ENCODE measurements at places on chromosomes 11 and 22. TPM values are rescaled to one million over a fixed set of nuclear protein-coding genes. Genes with fewer than 3 reads are reported as not detected.
A peak's percentile ranks its signal among the peaks of the same experiment; 100 is the strongest.

The SLC22A25 gene
- not detected for total RNA-seq

The DERL3 gene
- total RNA-seq: 5.8 TPM

The ANO5 gene
- total RNA-seq: 4.8 TPM

The CHRM1 gene
- 6.8 TPM for total RNA-seq

The MRTFA gene
- total RNA-seq: 54.2 TPM

The OR52A1 gene
- not detected for total RNA-seq

The DBX1 gene
- not detected for total RNA-seq

The OR4C15 gene
- total RNA-seq: not detected

The KCNK7 gene
- total RNA-seq: 1.7 TPM

The IRAG1 gene
- total RNA-seq: 12.9 TPM

The SORL1 gene
- total RNA-seq: 74.0 TPM

The GSTT2 gene
- 3.0 TPM for total RNA-seq

The LYVE1 gene
- total RNA-seq: 95.2 TPM

The MUC5B gene
- 57.5 TPM for total RNA-seq

The C11orf65 gene
- total RNA-seq: 1.3 TPM

GRCh38 chr11:67054836-67055523 is 1.7 kb upstream of the RHOD start:
- peak; percentile 78 for DNase-seq

DNA sequence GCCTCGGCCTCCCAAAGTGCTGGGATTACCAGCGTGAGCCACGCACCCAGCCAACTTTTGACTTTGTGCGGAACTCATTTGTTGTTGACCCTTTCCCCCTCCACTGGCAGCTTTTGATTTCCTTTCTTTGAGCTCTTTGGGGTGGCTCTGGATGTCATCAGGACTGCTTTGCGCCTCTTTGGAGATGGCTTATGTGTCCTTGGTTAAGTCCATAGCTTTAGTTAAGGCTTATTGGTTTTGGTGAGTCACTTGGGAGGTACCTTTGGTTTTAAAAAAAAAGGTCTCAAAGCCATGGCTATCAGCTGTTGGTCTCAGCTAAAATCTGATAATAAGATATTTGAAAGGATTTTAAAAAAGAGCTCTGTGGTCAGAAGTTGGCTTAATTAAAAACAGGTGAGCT is 5.1 kb upstream of the ARSA start:
- no peak for DNase-seq

GRCh38 chr11:8683115-8683807 is 669 bp downstream of the RPL27A start:
- DNase-seq: peak; percentile 66

DNA sequence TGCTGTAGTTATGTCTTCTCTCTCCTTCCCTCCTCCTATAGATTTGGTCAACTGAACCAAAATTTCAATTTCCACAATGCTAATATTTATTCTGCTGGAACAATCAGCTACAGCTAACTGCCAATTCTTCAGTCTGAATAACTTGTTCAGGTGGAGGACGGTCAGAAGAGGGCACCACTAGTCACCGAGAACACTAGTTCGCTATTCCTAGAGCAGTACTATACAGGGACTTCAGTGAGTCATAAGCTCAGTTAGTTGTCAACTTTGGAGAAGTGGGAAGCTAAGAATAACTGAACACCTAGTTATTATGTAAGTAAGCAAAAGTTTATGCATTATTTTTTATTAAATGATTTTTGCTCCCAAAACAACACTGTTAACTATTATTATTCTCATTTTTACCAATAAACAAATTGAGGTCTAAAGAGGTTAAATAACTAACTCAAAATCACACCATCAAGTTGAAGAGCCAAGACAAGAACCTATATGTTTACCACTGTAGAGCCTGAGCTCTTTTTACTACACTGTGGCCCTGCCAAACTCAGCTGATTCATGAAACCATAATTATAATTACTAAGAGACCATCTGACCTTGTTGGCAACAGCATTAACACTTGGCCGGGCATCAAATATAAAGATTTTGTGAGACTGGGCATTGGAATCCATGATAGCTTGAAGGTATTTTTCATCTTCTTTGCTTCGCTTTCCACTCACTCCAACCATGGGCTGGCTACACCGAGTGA is 59.0 kb downstream of the CEP57 start:
- peak; percentile 29 for DNase-seq

GRCh38 chr22:48699511-48699910 is 1128.2 kb downstream of the BRD1 start:
- no peak for DNase-seq

DNA sequence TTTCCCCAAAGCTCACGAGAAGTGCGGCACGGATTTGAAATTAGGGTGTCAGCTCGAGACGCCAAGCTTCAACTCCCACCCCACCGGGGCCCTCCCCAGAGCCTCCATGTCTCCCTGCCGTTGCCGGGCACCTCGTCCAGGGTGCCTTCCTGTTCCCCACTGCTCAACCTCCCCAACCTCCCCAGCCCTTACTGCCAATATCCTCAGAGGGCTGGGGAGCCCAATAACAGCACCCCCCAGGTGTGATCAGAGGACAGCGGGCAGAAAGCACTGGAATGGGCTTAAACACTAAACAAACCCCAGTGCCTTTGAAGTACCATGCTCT is 1336.4 kb downstream of the TBC1D22A start:
- no peak for DNase-seq

- DNase-seq: no peak
These were observed 1.9 kb downstream of the CLDN5 start for GRCh38 chr22:19522190-19522880.

DNA sequence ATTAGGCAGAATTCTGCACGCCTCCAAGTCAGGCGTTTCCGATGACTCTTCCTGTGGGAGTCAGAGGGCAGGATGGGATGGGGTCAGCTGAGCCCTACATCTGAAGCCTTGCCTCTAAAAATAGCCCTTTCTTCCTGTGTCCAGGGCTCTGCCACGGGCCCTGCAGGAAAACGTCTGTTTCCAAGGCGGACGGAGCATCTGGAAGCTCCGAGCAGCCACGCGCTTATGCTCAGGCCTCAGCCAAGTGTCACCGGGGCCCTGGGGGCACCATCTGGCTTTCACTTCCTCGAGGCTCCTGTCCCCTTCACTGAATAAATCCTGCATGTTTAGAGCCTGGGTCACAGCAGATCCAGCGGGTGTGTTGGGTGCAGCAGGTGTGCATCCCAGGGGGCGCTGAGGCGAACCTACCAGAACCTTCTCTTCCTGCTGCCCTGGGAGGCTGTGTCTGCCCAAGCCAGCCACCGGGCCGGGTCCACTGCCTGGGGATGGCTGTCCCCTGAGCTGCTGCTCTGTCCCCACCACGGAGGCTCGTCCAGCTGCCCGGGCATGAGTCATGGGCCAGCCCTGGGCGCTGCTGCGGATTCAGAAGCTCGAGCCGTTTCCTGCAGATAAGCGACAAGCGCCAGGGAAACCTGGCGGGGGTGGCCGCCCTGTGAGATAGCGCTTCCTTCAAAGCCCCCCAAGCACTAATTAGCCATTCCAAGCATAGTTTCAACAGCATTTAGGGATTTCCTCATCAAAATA is 32.0 kb upstream of the LINC01488 start:
- DNase-seq: peak; percentile 78

DNA sequence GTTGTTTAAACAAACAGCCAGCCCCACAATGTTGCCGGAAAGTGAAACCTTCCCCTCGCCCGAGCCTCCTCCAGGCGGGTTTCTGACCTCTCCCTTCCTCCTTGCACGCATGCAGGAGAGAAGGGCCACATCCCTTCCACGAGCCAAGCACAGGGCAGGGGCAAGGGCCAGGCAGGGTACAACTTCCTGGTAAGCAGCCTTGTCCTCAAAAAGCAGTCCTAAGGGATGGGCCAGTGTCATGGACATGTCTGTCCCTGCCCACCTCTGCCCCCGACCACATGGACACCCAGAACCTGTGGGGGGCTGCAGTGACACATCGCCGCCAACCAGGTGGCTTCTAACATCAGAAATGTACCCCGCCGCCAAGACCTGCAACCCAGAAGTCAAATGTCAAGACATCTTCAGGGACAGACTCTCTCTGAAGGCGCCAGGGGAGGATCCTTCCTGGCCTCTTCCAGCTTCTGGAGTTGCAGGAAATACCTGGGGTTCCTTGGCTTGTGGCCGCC is 145.3 kb downstream of the CRYBB2 start:
- peak; percentile 50 for DNase-seq

- DNase-seq: no peak
These were observed 19.9 kb upstream of the CTSC start for GRCh38 chr11:88357323-88358039.

DNA sequence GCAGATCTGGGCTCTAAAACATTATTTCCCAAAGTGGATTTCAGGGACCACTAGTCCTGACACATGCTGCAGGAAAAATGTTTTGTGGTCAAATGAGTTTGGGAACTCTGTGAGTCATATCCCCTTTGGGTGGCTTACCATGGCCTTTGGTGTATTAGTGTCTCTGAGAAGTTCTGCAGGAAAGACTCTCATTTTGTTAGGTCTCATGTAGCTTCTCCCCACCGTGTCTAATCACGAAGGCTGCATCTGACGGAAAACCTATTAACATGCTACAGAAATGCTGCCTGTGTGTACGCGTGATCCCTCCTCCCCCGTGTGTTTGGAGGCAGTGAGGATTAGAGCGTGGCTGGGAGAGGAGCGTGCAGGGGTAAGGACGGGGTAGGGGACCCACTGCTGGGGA is 191.7 kb downstream of the ST3GAL4 start:
- no peak for DNase-seq

DNA sequence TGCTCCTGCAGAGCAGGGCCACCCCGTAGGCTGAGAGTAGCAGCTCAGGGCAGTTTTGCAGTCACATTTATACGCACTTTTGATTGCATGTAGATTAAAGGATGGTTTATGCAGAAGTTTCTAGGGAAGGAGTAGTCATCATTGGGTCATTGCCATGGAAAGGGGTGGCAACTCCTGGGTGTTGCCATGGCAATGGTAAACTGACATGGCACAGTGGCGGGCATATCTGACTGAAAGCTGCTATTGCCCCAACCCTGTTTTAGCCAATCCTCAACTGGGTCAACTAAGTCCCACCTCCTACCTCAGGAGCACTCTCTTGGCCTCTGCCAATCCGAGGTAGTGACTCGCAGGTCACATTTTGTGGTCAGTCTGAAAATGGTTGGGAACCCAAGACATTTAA is 2.4 kb upstream of the ARSA start:
- DNase-seq: no peak

DNA sequence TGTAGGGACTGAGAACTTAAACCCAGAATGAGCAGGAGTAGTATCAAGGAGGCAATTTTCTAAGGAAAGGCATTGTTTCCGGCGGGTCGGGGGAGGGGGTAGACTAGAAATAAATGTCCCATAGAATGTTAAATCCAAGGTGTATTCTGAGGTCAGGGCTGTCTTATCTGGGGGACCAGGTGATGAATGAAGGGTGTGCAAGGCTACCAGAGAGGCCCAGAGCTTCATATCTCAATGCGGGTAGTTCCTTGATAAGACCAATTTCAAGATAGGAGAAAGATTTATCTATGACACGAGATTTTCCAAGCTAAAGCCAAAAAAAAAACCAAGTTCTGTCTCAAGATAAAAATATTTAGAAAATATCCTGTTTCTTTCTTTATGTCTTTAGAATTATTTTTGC is 8.3 kb upstream of the RCE1 start:
- no peak for DNase-seq

DNA sequence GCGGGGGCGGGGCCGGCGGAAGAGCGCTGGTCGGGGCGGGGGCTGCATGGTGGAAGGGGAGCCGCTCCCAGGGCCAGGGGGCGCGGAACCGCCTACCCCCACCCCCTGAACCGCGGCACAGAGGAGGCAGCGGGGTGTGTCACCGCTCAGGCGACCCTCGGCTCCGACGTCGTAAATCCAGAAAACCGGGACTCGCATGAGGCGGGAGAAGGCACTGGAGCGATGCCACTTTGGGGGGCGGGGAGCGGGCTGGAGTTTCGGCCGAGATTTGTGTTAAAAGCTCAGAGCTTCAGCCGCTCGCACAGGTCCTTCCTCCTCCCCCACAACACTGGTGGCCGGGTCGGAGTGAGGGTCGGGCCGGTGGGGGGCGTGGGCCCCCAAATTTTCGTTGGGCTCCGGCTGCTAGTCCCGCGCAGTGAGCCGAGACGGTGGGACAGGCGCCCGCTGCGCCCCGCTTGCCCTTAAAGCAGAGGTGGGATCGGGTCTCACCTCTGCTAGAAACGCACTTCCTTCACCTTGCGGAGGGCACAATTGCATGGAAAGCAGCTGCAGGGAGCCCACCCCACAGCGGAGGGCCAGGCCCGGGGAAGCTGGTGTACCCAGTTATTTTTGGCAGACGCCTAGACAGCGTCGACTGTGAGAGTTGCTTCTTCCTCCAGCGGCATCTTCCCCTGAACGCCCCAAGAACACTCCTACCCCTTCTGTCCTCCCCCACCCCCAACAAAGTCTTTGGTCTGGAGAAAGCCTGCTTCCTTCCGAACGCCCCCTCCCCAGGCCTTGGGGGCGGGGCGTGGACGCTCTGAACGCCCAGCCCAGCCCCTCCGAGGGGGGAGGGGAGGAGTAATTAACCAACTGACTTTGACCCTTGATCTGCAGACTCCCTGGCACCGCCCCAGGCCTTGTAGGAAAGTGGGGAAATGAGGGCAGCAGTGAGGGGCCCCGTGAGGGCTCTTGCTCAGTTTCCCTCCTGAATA is 1.1 kb downstream of the OVOL1 start:
- DNase-seq: no peak

- no peak for DNase-seq
These were observed 94.9 kb downstream of the LARGE2 start for GRCh38 chr11:46017341-46017740.

GRCh38 chr11:122661182-122661945 is 5.8 kb downstream of the UBASH3B start:
- no peak for DNase-seq

GRCh38 chr11:17790453-17790852 is 55.9 kb downstream of the KCNC1 start:
- DNase-seq: no peak

DNA sequence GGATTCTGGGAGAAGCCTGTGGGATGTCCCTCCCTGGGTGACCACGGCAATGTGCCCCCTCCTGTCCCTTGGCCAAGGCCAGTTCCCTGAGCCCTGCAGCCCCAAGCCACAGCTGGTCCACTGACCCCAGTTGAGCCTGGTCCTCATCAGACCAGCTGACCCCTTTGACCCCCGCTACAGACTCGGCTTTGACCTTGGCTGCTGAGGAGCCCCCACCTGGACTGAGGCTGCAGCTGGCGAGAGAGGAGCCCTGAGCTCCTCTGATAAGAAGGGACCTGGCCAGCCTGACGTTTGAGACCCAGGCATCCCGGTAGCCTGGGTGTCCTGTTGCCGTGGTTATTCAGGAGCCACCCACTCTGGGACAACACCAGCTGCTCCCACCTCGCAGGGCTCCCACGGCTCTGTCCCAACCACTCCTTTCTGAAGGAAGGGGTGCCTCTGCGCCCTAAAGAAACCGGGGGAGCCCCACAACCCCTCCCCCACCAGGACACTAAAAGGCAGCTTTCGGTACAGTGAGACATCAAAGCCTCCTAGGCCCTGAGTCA is 3.0 kb downstream of the ASCL2 start:
- no peak for DNase-seq

GRCh38 chr11:109071262-109071661 is 350.7 kb upstream of the C11orf87 start:
- DNase-seq: no peak

DNA sequence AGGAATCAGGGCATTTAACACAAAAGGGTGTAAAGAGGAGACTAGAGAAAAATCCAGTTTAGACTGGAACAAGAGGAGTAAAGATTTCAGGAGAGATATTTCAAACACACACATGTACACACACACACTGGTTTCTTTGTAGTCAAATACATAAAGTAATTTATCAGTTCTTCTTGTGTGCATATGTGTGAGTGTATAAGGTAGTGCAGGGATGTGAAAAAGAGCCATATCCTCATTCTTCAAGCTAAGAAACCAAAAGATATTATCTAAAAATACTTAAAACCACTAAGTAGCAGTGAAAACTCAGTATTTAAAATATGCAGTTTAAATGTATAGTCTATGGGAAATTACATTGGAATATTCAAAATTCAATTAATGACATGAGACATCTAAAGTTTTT is 52.5 kb upstream of the CARD18 start:
- DNase-seq: no peak
